ENCODE measurements at places on chromosomes 5 and 9. TPM values are rescaled to one million over a fixed set of nuclear protein-coding genes. Genes with fewer than 3 reads are reported as not detected.

LCN15 gene
- not detected for polyA plus RNA-seq

IFNA4 gene
- polyA plus RNA-seq = not detected

MLANA gene
- polyA plus RNA-seq = not detected

PCDHGB5 gene
- 13.5 TPM for polyA plus RNA-seq

PCDHB4 gene
- polyA plus RNA-seq = 0.02 TPM

C9 gene
- not detected for polyA plus RNA-seq

TRIM36 gene
- polyA plus RNA-seq = 0.15 TPM

NR5A1 gene
- not detected for polyA plus RNA-seq

C5orf46 gene
- polyA plus RNA-seq = 13.4 TPM

RIC1 gene
- 52.3 TPM for polyA plus RNA-seq

IFNA13 gene
- not detected for polyA plus RNA-seq

FOXD4L4 gene
- not detected for polyA plus RNA-seq

C5orf58 gene
- polyA plus RNA-seq = not detected

PCDHA1 gene
- polyA plus RNA-seq = 0.04 TPM

GNAQ gene
- polyA plus RNA-seq = 45.2 TPM

SEMA4D gene
- 0.50 TPM for polyA plus RNA-seq

GBGT1 gene
- polyA plus RNA-seq = 10.3 TPM

IL12B gene
- polyA plus RNA-seq = not detected

PKD2L2 gene
- not detected for polyA plus RNA-seq

FBXL7 gene
- polyA plus RNA-seq = 23.2 TPM

SARDH gene
- polyA plus RNA-seq = 0.12 TPM

PDCD1LG2 gene
- polyA plus RNA-seq = 61.9 TPM

UNC5A gene
- not detected for polyA plus RNA-seq

CDH6 gene
- polyA plus RNA-seq = 2.9 TPM

CAVIN4 gene
- polyA plus RNA-seq = 0.21 TPM

ARHGEF39 gene
- 4.1 TPM for polyA plus RNA-seq

DOCK8 gene
- polyA plus RNA-seq = 0.07 TPM

ZNF346 gene
- polyA plus RNA-seq = 14.4 TPM

ZNF484 gene
- polyA plus RNA-seq = 1.4 TPM

PNPLA7 gene
- polyA plus RNA-seq = 0.40 TPM

GHR gene
- polyA plus RNA-seq = 0.90 TPM

GLRA1 gene
- polyA plus RNA-seq = not detected

TENT4A gene
- polyA plus RNA-seq = 4.0 TPM

CTNNA1 gene
- 122 TPM for polyA plus RNA-seq

NKD2 gene
- not detected for polyA plus RNA-seq

GZMA gene
- polyA plus RNA-seq = not detected

MYOZ3 gene
- polyA plus RNA-seq = 0.04 TPM

LHX6 gene
- polyA plus RNA-seq = not detected

PCDHA9 gene
- 0.06 TPM for polyA plus RNA-seq

SURF4 gene
- 259 TPM for polyA plus RNA-seq

SLC12A7 gene
- 1.6 TPM for polyA plus RNA-seq

GPRIN1 gene
- polyA plus RNA-seq = 1.9 TPM

ZNF454 gene
- 0.21 TPM for polyA plus RNA-seq

SH3PXD2B gene
- 15.5 TPM for polyA plus RNA-seq

PRDM9 gene
- not detected for polyA plus RNA-seq

TARS1 gene
- polyA plus RNA-seq = 228 TPM

CCNJL gene
- polyA plus RNA-seq = 0.71 TPM

CLIC3 gene
- 3.9 TPM for polyA plus RNA-seq

FIBCD1 gene
- polyA plus RNA-seq = 1.4 TPM

RMRP gene
- polyA plus RNA-seq = 235 TPM

KIF20A gene
- polyA plus RNA-seq = 54.5 TPM

SPAAR gene
- polyA plus RNA-seq = 0.23 TPM

GGTA1 gene
- not detected for polyA plus RNA-seq

PPP3R2 gene
- polyA plus RNA-seq = not detected

BARHL1 gene
- not detected for polyA plus RNA-seq

CTNND2 gene
- not detected for polyA plus RNA-seq

CCDC183 gene
- 0.20 TPM for polyA plus RNA-seq

Measured in BJ (cell line).